Keratinocyte (primary cell): ENCODE measurements at places on chromosomes 3 and 15. TPM values are rescaled to one million over a fixed set of nuclear protein-coding genes. Genes with fewer than 3 reads are reported as not detected.

DNA sequence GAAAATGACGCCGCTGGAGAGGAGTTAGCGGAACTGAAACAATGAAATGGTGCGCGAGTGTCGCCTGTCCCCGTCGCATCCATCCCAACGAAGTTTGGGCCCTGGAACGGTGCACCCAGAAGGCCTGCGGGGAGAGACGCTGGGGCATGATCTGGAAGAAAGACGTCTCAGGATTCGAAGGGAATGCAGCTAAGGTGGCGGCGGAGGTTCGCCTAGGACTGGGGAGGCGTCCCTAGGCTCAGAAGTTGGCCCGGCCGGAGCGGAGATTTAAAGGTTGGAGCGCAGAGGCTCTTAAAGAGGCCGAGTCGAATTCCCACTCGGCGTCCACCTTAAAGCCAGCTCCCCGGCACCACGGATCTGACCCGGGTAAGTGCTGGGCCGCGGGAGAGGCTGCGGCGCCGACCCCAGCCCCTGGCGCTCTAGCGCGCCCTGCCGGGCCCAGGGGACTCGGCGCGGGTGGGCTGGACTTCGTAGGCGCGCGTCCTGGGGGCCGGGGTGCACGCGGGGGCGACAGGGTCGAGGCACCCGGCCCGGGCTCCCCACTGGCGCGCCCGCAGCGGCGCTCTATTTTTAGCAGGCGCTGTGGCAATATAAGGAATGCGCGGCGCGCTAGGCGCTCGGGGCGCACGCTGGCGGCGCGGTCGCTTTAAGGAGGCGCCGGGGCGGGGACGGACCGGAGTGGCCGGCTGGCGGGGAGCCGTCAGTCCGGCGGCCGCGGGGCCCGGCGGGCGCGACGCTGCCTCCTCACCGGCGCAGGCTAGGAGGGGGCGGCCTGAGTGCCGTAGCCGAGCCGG, at the start of gene MRAS:
MRAS (plus strand) TSS at position 620 of the 794 bp plus-strand sequence. CDS start 24,305 bp downstream, outside the sequence.
- no peak for DNase-seq

DNA sequence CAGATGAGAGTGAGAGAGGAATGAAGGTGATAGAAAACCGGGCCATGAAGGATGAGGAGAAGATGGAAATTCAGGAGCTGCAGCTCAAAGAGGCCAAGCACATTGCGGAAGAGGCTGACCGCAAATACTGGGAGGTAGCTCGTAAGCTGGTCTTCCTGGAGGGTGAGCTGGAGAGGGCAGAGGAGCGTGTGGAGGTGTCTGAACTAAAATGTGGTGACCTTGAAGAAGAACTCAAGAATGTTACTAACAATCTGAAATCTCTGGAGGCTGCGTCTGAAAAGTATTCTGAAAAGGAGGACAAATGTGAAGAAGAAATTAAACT, 88.9 kb downstream of the EOMES start:
- DNase-seq: no peak

- DNase-seq: no peak
These were observed 170.7 kb downstream of the OCA2 start for GRCh38 chr15:27928386-27928785.

DNA sequence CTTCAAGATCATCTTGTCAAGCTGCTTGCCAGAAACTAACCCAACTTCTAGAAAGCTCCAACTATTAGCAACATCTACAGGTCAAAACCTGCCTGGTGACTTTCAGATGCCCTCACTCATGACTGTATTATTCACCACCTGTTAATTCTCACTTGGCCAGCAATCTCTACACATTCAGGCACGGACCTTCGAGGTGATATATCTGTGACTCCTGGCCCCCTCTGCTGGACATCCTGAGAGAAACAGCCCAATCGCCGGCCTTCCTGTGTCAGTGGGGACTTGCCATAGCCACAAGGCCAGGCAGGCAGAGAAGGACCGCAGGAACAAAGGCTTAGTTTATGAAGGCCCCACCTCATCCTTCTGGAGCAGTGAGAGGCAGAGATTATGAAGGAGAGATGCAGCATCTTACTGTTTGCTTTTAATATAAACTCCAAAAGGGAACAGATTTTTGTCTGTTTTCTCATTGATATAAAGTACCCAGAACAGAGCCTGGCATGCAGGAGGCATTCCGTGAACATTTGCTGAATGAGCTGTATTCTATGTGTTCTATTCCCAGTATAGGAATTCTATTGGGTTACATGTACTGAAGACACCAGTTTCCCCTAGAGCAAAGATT, 24.4 kb upstream of the OCA2 start:
- peak; percentile 59 for DNase-seq

DNA sequence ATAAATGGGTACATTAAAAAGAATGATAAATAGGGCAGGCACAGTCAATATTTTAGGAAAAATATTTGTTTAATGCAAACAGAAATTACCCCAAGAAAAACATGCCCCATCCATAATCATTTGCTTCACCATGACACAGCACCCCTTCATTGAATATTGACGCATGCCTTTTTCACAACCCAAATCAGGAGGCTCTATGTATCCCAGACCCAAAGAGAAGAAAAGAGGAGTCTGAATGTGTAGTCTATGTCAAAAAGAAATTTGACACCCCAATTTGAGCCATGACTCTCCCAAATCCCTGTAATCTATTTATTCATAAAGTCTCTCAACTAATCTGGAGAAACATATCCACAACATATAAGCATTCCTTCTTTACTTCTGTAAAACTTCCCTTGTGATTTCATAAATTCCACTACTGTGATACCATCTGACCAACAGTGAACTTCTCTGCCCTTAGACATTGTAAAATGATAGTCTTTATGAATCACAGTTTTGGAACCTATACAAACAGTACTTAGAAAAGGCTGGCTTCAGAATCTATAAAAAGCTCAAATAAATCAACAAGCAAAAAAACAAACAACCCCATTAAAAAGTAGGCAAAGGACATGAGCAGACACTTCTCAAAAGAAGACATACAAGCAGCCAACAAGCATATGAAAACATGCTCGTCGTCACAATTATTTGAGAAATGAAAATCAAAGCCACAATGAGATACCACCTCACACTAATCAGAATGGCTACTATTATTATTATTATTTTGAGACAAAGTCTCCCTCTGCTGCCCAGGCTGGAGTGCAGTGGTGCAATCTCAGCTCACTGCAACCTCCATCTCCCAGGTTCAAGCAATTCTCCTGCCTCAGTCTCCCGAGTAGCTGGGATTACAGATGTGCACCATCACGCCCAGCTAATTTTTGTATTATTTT, 53.4 kb upstream of the XRN1 start:
- no peak for DNase-seq

DNA sequence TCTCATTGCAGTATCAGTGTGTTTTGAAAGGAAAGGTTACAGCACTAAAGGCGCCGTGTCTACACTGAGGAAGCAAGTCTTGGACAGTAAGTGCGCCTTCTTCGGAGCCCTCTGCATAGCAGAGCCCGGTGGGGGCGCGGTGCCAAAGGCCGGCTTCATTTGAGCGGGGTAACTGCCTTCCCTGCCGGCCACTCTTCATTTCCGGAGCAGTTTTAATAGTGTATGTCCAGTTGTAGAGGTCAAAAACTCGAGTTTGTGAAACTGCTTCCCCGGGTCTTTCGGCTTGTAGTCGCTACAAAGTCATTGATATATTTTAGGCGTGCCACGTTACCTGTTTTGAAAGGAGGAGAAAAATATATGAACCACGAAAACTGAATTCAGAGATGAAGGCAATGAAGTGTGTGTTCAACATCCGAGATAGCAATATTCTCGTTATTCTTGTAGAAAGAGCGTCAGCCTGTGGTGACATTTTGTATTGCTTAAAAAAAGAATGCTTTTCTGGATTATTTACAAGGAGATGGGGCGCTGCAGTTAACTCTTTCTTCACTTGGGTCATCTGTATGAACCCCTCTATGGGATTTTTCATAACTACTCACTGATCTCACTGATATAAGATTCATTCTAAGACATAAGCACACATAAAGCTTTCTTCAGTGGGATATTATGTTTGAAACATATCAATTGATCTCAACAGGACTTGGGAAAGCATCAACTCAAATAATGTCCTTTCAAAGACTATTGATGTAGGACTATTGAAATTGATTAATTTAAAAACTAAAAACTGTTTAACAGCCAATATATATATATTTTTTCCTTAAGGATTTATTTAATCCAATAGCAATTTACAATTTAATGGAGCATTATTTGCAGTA, 3.0 kb downstream of the ALCAM start:
- DNase-seq: no peak

- no peak for DNase-seq
These were observed 390 bp upstream of the TLE3 start for GRCh38 chr15:70098153-70098460.

DNA sequence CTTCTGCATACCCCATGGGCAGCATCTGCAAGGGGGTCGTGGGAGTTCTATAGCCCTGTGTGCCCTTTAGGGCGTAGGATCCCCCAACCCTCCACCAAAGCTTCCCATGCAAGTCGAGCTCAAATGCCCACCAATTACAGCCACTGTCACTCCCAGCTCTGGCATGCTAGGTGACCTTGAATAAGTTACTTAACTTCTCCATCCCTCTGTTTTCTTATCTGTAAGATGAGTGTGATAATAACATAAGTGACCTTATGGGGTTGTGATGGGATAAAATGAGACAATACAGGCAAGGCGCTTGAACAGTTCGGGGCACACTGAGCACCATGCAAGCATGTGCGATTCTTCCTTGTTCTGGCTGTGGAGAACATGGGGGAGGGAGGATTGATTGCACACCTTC, 74.8 kb upstream of the POMGNT2 start:
- DNase-seq: no peak

DNA sequence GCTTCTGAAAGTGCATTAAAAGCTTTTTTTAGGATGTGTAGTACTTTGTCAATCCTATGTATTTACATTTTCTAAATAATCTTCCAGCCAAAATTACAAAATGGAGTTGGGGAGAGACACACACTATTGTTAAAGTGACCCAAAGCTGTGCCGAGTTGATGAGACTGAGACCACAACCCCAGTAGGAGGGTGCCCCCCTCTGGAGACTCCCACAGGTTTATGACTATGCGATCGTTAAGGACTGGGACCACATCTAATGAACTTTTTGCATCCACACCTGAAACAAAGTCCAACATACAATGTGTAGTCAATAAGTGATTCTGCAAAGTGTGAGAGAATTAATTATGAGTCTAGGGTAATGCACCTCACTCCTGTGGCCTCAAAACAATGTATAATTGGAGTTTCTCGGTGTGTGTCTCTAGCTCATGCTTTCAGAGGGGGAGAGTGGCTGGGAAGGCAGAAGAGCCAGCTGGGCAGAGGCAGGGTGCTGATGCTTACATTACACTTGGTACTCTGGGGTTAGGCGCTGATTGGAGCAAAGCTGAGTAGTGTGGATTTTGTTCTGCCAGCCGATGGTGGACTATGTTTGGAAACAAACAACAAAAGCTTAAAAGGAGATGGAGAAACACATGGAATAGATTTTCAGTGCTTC, 102.8 kb downstream of the KCNH8 start:
- no peak for DNase-seq

GRCh38 chr3:12768579-12769527, 9.8 kb upstream of the TMEM40 start:
- no peak for DNase-seq

DNA sequence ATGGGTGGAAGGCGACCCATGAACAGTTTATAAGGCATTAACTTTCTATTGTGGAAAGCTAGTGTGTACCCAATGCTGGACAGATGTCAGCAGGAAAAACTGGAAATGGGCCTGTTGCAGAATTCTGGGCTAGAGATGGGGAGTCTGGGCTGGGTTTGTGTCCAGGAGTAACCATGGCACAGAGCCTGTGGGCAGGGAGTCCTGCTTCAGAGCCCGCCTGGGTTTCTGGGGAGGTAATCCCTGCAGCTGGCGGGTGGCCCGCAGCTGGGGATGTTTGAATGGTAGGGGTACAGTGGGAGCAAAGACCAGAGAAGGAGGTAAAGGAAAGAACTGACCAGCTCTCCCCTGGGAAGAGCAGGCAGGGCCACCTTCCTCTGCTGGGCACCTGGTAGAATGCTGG, 25.7 kb downstream of the ACAA1 start:
- no peak for DNase-seq

GRCh38 chr15:29518442-29518841, 248.8 kb upstream of the NSMCE3 start:
- DNase-seq: no peak

GRCh38 chr15:97929456-97930229, 30.9 kb upstream of the ARRDC4 start:
- no peak for DNase-seq

DNA sequence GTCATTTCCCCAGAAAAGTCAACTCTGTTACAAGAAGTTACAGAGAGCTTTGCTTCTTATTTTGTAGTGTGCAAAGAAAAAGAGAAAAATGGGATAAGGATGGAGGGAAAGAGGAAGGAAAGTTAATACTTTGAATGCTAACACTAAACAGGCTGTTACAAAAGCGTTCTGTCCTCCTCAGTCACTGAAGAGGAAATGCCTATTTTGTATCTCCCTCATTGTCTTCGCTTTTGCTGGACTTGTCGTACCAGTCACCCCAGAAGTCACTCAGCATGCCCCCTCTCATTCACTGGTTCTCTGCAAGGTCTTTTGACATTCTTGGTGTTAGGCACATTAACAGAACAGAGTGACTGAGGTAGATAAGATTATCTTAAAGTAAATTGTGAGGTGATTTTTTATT, 129.6 kb downstream of the ALCAM start:
- no peak for DNase-seq

- no peak for DNase-seq
These were observed 146.3 kb downstream of the TMCO5A start for GRCh38 chr15:38080651-38081275.

The RGMA gene
- polyA plus RNA-seq: 0.18 to 0.32 TPM (median 0.22 TPM) in 3 replicates

The SLC22A14 gene
- 0.08 to 0.37 TPM (median 0.20 TPM) in 3 replicates for polyA plus RNA-seq

The SLC27A2 gene
- 0.15 to 0.34 TPM (median 0.31 TPM) in 3 replicates for polyA plus RNA-seq

The CLDN16 gene
- 0.52 to 2.6 TPM (median 0.88 TPM) in 3 replicates for polyA plus RNA-seq

The ACKR2 gene
- 0.22 to 0.23 TPM (median 0.23 TPM) in 3 replicates for polyA plus RNA-seq

The CHST13 gene
- polyA plus RNA-seq: not detected in 3 replicates

The ADGRG7 gene
- polyA plus RNA-seq: 0.03 to 0.06 TPM (median 0.03 TPM) in 3 replicates
